Left cardiac atrium (tissue), 4 donors: ENCODE measurements at places on chromosomes 5 and 9.

DNA sequence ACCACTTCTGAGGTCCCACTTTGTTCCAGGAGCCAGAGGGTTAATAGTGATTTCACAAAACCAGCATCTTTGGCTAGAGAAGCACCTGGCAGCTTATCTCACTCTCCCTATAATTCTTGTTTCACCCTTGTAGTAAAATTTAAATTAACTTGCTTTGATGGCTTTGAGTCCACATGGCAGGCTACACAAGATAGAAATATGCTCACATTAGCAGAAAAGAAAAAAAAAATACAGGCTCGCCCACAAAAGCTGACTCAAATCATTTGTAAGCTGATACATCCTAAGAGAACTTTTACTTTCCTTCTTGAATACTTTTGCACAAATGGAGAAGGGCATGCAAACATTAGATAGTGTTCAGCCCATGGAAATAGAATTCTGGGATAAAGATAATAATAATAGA lies 36.2 kb downstream of the TNFSF15 start:
- no peak for DNase-seq

DNA sequence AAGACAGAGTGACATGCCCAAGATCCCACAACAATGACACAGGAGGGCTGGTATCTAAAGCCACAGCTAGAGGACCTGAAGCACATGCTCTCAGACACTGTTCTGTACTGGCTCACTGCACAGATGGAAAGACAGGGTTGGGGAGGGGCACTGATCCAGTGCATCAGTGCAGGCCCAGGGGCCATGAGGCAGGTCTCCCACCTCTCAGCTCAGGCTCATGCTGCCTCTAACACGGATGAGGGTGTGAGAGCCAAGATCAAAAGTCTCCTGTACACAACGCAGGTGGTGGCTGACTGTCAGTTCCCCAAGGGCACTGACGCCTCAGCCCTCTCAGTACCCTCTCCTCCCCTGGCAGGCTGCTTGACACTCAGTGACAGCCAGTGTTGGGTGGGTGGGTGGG lies 10.9 kb downstream of the RAPGEF1 start:
- DNase-seq: no peak

DNA sequence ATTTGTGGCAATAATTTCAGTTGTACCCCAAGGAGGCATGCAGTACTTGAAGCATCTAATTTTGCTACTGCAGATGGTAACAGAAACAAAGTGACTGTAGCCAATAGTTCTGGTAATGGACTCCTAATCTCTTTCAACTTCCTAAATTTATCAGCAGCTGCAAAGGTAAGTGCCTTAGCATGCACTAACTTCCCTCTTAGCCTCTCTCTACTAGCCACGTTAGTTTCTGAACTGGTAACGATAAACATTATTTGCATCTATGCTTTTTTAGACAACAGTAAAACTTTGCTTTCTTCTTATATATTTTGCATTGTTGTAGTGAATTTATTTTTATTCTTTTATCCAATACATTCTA lies 6.2 kb upstream of the CKS2 start:
- DNase-seq: no peak

DNA sequence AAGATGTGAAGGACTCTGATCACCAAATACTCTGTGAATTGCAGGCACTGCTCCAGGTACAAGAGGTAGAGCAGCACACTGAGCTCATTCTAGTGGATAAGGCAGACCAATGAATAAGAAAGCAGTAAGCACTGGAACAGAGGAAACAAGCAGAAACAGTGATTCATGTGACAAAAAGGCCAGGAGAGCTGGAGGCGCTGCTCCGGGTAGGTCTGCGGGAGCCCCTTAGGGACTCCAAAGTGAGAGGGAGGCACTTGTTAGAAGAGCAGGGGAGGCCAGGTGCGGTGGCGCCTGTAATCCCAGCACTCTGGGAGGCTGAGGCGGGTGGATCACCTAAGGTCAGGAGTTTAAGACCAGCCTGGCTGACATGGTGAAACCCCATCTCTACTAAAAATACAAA lies 231.6 kb upstream of the NFIL3 start:
- DNase-seq: no peak

DNA sequence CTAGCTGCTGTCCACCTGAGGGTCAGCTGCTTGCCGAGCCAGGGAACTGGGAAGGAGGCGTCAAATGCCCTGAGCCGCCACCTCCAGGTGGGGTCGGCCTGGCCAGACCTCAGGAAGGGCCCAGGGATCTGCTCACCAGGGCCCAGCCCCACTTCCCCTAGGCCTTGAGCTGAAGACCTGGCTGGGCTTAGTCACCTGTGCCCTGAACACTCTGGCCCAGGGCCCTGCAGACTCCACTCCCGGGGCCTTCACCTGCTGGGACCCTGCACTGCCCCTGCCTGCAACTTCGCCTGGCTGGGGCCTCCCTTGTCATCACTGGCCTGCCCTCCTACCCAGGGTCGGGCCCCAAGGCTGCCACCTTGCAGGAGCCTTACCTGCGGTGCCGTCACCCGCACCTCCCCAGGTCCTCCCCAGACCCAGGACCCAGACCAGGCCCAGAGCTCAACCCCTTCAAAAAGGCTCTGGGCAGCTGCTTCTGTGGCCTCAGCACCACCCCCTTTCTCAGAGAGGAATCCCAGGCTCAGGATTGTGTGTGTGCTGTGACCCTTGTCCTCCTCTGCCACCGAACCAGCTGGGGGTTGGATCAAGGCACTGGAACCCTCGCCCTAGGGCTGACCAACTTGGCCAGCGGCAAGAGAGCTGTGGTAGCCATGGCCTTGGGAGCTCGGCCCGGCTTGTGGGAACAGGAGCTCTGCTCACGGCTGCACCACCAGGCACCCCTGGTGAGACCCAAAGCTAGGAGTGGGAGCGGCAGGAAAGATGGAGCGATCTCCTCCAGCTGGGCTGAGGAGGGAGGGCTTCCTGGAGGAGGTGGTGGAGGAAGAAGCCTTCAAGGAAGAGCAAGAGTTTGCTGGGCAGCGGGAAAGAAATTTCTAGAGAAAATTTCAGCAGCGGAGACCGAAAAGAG lies 1.2 kb upstream of the NELFB start:
- DNase-seq: no peak

DNA sequence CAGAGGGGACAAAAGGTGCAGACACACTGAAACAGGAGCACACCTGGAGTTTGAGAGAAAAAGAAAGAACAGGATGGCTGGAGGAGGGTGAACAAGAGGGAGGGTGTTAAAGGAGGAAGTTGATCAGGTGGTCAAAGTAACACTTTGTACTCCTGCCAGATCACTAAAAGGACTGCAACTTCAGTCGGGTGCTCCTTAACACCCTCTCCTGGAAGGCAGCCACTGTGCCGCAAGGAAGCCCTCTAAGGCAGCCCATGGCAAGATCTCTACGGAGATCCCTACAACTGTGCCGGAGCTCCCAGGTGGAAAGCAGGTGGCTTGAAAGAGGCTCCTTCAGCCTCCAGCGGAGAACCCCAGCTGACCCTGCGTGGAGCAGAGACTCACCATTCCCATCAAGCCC lies 124.4 kb upstream of the MSX2 start:
- DNase-seq: no peak
